ENCODE measurements at places on chromosomes 1 and 21.

DNA sequence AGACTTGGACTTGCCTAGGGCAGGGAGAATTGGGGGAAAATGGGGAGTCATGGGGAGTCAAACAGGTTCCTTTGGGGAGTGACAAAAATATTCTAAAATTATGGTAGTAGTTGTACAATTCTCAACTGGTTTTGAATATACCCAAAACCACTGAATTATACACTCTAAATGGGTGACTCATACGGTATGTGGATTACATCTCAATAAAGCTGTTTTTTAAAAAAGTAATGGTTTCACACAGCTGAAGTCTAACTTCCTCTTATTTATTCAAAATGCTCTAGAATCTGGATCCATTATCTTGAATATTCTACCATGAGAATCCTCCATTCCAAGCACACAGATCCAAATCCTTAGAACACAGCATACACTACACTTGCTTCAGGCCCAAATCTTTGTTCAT is 11.1 kb downstream of the EIF4G3 start:
- DNase-seq = no peak

- no peak for DNase-seq
Observed at GRCh38 chr1:67700692-67701410, 15.8 kb downstream of the GADD45A start.

DNA sequence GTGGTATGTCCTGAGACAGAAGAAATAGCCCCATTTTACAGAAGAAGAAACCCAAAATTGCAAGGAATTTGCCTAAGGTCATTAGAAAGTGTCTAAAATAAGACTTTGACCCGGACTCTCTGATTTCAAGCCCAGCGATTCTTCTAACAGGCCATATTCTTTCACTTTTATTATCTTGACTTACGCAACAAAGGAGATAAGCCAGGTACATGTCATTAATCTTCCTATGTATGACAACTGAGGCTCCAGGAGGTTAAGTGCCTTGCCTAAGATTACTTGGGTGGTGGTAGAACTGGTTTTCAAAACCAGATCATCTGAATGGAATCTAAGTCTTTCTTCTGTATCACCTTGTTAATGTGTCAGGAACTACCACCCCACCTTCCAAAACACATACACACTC is 124.3 kb downstream of the PBX1 start:
- DNase-seq = no peak

DNA sequence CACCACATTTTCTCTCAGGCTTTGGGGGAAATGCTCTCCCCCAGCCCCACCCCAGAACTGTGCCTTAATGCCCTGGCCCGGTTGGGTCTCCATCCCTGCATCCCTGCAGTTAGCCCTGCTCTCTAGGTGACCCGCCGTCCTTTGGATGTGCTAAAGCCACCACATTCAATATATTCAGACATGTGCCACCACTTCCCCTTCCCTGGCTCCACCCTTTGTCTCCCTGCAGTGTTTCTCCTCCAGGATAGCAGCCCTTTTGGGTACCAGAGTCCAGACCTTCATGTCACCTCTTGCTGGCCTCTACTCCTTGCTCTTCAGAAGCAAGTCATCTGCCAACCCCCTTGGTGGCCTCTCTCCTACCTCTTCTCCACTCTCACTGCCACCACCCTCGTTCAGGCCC is 41.8 kb downstream of the RUNX1 start:
- no peak for DNase-seq

GRCh38 chr1:172997941-172998361 is 52.8 kb downstream of the TNFSF18 start:
- DNase-seq = no peak

GRCh38 chr1:201634261-201634660 is 95.3 kb downstream of the NAV1 start:
- DNase-seq = no peak

All from activated T-helper 1 cell treated with Interleukin-2 at 50 U/mL for 16 hours (primary cell).